ENCODE measurements at places on chromosomes 3 and 15. TPM values are rescaled to one million over a fixed set of nuclear protein-coding genes. Genes with fewer than 3 reads are reported as not detected.

NR1I2 gene
- total RNA-seq, result 220 TPM

FYCO1 gene
- total RNA-seq, result 34.5 TPM

MOBP gene
- 0.27 TPM for total RNA-seq

C3orf22 gene
- not detected for total RNA-seq

THRB gene
- total RNA-seq, result 37.5 TPM

MLF1 gene
- total RNA-seq, result 3.8 TPM
